Endothelial cell of umbilical vein (primary cell): ENCODE measurements at places on chromosomes 11 and 22. TPM values are rescaled to one million over a fixed set of nuclear protein-coding genes. Genes with fewer than 3 reads are reported as not detected.
A peak's percentile ranks its signal among the peaks of the same experiment; 100 is the strongest.

DNA sequence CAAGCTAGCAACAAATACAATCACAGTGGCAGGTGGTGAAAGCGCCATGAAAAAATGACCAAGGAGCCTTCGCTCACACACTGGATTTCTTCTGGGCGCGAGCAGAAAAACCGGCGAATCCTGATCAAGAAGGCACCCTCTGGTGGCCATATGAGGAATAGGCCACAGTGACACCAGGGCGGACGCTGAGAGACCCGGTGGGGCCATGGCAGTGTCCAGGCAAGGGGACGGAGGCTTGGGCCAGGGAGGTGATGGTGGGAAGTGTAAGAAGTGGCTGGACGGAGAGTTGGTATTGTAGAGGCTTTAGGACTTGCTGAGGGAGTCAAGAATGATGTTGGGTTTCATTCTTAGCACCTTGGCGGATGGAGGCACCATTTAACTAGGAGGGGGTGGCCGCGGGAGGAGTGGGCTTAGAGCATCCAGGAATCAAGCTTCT is 16.9 kb upstream of the RAC2 start:
- peak; percentile 55 for DNase-seq

- DNase-seq = no peak
Observed at GRCh38 chr22:46701262-46701661, 36.8 kb downstream of the CERK start.

DNA sequence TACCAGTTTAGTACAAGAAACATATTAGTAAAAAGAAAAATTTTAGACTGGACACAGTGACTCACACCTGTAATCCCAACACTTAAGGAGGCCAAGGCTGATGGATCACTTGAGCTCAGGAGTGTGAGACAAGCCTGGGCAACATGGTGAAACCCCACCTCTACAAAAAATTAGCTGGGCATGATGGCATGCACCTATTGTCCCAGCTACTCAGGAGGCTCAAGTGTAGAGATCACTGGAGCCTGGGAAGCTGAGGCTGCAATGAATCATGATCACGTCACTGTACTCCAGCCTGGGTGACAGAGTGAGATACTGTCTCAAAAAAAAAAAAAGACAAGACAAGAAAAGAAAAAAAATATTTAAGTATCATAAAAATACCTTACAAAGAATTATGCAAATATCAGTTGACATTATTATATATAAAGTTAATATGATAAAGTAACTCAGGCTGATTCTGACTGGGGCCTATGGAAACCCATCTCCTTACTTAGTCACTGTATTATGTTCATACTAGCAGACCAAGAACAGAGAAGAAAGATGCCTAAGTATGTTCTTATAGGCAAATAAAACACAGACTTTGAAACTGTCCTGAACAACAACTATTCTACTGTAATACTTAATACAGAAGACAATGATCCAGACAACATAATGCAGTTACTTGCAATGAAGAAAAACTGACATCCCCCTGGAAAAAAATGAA is 27.3 kb downstream of the FAM168A start:
- DNase-seq = peak; percentile 17

DNA sequence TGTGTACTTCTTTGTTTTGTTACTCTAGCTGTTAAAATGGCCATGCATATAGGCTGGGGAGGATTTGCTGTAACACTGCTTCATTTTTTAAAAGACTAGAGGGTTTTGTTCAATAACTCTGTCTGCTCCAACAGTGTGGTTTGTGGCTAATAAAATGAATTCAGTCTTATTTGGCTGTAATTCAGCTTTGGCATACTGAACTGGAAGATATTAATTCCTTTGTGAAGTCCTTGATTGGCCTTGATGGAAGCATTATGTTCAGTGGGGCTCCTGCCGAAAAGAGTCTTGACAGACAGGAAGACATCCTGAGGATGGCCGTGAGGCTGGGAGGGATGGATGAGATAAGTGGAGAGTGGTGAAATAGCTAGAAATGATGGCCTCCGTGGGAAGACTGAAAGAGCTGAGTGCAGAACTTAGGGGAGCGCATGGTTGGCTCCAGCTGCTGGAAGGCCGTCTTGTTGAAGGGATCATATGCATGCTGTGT is 44.8 kb upstream of the MYO18B start:
- DNase-seq = no peak

DNA sequence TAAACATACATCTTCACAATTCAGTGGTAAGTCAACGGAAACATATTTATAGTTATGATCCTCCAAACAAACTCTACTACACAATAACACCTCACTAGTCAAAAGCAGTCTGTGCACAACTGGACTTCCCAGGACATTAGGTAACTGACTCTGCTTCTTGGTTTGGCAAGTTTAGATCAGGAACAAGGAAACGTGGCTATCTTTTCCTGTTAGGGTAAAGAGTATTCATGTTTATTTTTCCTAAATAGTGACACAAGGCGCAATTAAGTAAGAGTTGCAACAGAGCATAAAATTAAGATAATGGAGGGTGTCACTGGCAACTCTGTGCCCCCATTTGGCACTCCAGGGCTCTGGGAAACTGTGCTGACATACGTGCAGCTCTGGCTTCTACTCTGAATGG is 70.2 kb upstream of the TP53AIP1 start:
- DNase-seq = no peak

ZNF280B gene
- 3.1 TPM in 2 replicates for total RNA-seq

- no peak for DNase-seq
Observed at GRCh38 chr22:17767233-17768065, 6.8 kb downstream of the BID start.

GRCh38 chr22:43230971-43231723 is 44.2 kb upstream of the TTLL12 start:
- DNase-seq = peak; percentile 50

- DNase-seq = peak; percentile 70
Observed at GRCh38 chr11:102451681-102452460, 694 bp downstream of the TMEM123 start.

CRYBA4 gene
- total RNA-seq = not detected in 2 replicates

DNA sequence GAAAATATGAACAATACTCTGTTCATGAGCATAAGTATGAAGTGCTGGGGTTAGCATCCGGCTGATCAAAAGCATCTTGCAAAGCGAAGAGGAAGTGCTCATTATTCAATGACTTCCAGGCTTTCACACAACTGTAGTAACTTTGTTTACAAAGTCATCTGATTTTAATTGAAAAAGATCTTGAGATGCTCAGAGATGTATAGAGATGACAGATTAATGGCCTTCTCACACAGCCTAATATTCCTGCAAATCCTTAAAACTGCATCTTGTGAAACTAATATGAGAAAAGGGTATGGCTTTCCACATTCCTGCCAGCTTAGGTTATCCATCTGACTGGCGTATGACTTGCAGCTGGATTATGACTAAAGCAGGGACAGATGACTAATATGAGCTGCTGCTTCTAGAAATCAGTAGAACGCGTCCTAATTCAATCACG is 125.4 kb downstream of the CASP12 start:
- peak; percentile 88 for DNase-seq

ZNRF3 gene
- total RNA-seq = 4.4 and 5.2 TPM in 2 replicates

CTSF gene
- 11.0 and 14.4 TPM in 2 replicates for total RNA-seq

GRCh38 chr11:101862391-101863233 is 52.2 kb upstream of the CEP126 start:
- peak; percentile 71 for DNase-seq

GRCh38 chr22:49838771-49839717 is 11.4 kb upstream of the BRD1 start:
- no peak for DNase-seq

DNA sequence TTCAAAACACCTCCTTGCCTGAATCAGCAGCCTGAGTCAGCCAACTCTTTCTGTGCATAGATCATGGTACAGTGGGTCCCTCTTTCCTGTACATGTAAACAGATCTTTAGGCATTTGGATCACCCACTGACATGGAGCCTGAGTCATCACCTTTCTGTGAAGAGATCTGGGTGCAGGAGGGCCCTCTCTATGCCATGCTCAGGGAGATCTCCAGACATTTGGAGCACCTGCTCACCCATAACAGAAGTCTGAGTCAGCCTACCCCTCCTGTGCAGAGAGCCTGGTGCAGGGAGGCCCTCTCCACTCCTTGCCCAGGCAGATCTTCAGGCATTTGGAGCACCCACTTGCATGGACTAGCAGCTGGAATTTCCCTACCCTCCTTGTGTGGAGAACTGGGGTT is 56.2 kb upstream of the GLYAT start:
- no peak for DNase-seq

- DNase-seq = no peak
Observed at GRCh38 chr11:20249378-20249777, 89.1 kb upstream of the DBX1 start.

LGR4 gene
- total RNA-seq = 2.6 and 3.1 TPM in 2 replicates

TRIM22 gene
- total RNA-seq = 73.4 and 110 TPM in 2 replicates

DNA sequence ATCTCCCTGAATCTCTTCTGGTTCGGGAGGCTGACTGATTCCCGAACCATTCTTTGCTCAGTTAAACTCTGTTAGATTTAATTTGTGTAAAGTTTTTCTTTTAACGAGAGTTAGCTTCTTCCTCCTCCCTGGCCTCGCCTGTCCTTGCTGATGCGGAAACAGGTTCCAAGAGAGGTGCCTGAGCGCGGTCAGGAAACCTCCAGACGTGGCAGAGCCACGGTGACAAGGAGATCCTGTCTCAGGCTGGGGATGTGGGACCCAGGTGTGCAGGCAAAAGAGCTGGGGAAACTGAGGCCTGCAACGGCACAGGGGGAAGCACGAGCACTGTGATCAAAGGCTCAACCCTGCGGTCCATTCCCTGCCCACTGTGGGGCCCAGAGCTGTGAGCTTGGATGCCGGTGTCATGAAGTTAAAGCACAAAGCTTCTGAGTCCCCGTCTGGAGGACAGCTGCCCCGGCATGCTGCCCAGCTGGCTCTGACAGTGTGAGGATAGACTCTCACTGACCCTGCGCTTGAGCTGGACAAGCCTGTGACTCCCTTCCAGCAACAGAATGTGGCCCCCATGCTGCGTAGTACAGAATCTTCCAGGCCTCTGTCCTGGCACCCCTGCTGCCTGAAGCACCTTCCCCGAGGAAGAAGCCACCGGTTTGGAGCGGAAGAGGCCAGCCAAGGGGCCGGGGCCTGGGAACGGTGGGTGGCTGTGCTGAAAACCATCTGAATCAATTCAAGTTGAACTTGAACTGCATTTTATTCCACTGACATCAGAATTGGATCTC is 960.6 kb downstream of the BRD1 start:
- no peak for DNase-seq

DNA sequence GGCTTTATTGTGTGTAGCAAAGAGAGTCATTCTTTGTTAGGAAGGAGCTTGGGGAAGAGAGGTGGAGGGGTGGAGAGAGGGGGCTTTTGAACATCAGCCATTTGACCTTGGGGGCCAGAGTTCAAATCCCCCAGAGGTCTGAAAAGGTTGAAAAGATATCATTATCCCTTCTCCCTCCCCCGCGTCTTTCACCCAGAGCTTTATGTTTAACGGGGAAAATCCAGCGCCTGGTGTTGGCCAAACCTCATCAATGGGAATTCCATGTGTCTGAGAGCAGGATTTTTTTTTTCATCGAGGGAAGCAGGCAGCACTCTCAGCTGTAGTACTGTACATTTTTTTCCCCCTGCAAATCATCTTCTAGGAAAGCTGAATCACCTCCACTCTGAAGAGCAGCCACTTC is 122.4 kb upstream of the HSD17B12 start:
- DNase-seq = no peak

- DNase-seq = peak; percentile 70
Observed at GRCh38 chr11:65429068-65429681, 6.6 kb downstream of the NEAT1 start.

DNA sequence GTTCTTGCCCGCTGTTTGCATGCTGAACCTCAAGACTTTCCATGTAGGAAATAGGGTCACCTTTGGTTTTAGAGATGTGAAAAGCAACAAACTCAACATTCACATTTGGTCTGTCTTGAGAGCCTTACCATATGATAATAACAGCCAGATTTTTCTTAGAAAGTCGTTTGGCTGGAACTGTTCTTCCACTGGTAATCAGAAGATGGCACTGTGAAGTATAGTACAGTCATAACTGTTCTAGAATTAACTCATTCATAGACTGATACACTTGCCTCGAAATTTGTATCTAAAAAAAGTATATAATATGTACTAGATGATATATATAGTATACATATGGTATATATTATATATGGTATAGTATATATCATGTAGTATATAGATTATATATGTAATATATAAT is 12.3 kb downstream of the LUZP2 start:
- peak; percentile 15 for DNase-seq
